ENCODE measurements at places on chromosomes 5 and 9. TPM values are rescaled to one million over a fixed set of nuclear protein-coding genes. Genes with fewer than 3 reads are reported as not detected.
A peak's percentile ranks its signal among the peaks of the same experiment; 100 is the strongest.

- no peaks in the 10 kb centered on the region for H3K27me3 ChIP-seq
- H3K36me3 ChIP-seq: peaks cover 15% of the 10 kb centered on the region
- DNase-seq: peak; percentile 20
- H3K4me3 ChIP-seq: no peak overlapping the region
- no peaks in the 10 kb centered on the region for H3K4me1 ChIP-seq
These were observed 16.3 kb downstream of the CLTA start for GRCh38 chr9:36207016-36207415.

DNA sequence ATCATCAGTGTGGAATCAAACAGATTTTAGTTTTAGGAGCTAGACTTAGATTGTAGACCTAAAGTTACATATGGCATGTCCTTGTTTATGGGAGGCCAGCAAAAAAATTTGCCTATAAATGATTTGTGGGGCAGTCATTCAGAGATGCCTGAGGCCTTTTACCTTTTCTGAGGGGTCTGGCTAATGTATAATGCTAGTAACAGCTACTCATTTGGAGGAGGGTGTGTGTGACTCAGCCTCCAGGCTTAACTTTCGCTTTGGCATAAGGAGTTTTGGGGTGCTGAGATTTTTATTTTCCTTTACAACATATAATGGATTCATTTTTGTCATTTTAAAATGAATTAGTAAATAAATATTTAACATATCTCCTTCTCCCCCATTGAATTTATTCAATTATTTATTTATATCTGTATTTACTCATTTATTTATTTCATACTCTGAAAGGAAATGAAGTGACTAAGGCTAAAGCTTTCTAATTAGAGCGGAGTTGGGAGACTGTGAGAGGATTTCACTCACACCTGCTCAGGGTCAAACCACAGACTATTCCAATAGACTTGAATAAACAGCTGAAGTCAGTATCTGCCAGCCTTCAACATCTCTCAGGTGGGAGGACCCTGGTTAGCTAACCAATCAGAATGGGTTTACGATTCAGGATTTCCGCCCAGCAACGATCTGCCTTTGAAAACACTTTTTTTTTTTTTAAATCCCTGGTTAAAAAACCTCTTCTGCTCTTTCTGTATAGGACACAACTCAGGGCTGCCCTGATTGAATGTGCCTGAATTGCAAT is 487.5 kb upstream of the SGCD start:
- H3K36me3 ChIP-seq: no peaks in the 10 kb centered on the region
- no peaks in the 10 kb centered on the region for H3K4me1 ChIP-seq
- no peaks in the 10 kb centered on the region for H3K27me3 ChIP-seq
- H3K27ac ChIP-seq: no peak overlapping the region
- no peak for DNase-seq

GRCh38 chr5:77635067-77635916 is 3.2 kb downstream of the OTP start:
- no peaks in the 10 kb centered on the region for H3K36me3 ChIP-seq
- no peak for DNase-seq
- H3K4me3 ChIP-seq: no peak overlapping the region
- H3K4me1 ChIP-seq: no peaks in the 10 kb centered on the region

DNA sequence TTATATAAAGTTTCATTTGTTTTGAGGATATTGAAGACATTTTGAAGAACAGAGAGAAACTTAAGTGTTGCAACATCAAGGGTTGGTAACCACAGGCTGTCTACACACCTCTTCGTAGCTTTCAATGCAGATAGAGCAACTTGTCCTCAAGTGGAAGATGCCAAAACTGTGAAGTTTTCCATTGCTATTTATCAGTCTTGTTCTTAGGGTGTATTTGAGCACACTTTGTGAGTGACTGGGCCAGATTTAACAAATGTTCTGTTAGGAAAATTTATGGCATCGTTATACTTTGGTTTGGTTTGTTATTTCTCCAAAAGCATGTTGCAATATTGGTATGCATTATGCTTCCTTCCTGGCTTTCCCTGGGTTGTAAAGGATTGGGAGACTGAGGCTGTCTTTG is 31.6 kb downstream of the NNT start:
- no peak for DNase-seq
- H3K27ac ChIP-seq: no peak overlapping the region
- H3K36me3 ChIP-seq: no peaks in the 10 kb centered on the region
- no peak overlapping the region for H3K4me3 ChIP-seq

GRCh38 chr9:69898714-69899209 is 78.1 kb downstream of the CFAP95 start:
- H3K4me1 ChIP-seq: no peaks in the 10 kb centered on the region
- H3K27me3 ChIP-seq: no peaks in the 10 kb centered on the region
- no peak overlapping the region for H3K27ac ChIP-seq
- DNase-seq: no peak
- H3K4me3 ChIP-seq: no peak overlapping the region
- H3K36me3 ChIP-seq: no peaks in the 10 kb centered on the region

GRCh38 chr9:112041536-112042243 is 133.4 kb downstream of the SUSD1 start:
- H3K4me3 ChIP-seq: no peak overlapping the region
- H3K27ac ChIP-seq: no peak overlapping the region
- no peaks in the 10 kb centered on the region for H3K36me3 ChIP-seq

GRCh38 chr5:55154873-55155272 is 5.1 kb upstream of the GPX8 start:
- no peak for DNase-seq
- H3K4me1 ChIP-seq: no peaks in the 10 kb centered on the region
- no peak overlapping the region for H3K4me3 ChIP-seq
- no peak overlapping the region for H3K27ac ChIP-seq
- H3K27me3 ChIP-seq: no peaks in the 10 kb centered on the region

DNA sequence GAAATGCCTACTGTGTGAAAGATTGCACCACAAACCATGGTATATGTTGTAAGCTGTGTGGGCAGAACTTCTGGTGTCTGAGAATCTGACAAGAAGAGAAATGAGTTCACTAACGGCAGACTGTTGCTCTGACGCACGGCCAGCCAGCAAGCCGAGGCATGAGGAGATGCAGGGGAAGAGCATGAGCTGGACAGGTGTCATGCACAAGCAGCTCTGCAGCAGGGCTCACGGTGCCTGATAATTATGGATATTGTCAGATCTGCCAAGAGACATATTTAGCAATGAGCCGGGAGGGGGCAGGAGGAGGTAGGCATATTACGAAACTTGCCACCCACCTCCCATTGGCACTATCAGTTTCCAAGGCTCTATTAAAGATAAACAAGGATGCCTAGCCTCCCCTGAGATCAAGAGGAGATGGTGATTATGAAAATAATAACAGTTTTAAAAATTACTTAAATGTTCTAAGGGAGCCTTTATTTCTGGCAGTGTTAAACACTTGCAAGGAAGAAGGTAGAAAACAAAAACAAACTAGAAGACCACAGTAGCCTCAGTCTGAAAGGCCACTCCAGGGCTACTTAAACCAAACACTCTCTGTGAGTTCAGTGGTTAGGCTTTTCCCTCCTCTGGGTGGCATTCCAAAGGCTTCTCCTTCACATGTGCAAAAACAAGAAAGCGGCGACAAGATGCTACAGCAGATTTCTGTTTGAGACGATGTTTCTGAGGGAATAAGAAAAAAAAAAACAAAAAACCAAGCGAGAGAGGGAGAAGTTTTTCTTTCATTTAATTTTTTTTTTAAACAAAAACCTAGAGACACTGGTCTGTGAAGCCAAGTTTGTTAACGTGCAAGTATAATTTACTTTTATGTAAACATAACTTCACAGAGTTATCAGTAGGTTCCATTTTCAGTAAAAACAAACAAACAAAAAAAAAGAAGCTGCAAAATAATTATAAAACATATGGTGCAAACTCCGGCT is 339.5 kb downstream of the BNC2 start:
- DNase-seq: peak; percentile 88
- H3K27me3 ChIP-seq: no peaks in the 10 kb centered on the region
- H3K4me3 ChIP-seq: no peak overlapping the region

DNA sequence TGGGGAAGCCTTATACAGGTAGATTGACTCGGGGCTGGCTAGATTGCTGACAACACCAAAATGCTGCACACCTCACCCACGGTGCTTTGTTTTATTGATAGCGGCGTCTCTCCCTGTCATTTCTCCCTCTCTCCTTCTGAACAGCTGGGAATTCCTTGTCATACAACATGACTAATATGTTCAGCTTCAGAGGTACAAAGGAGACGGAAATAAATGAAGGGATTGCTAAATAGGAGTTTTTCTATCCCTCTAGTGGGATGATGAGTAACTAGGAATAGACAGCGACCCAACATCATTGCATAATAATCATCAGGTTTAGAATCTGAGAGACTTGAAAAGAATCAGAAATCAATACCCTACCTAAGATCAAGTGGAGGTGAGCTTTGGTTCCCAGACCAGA is 337.7 kb upstream of the PANK3 start:
- no peak for DNase-seq
- no peaks in the 10 kb centered on the region for H3K27me3 ChIP-seq
- no peak overlapping the region for H3K4me3 ChIP-seq
- peak overlapping the region; percentile 38 for H3K27ac ChIP-seq

GRCh38 chr5:16131878-16132277 is 47.7 kb downstream of the MARCHF11 start:
- H3K36me3 ChIP-seq: no peaks in the 10 kb centered on the region
- H3K27ac ChIP-seq: no peak overlapping the region
- DNase-seq: no peak
- H3K4me3 ChIP-seq: no peak overlapping the region

- H3K27ac ChIP-seq: peak overlapping the region; percentile 74
- peak; percentile 80 for DNase-seq
- no peaks in the 10 kb centered on the region for H3K4me1 ChIP-seq
- H3K27me3 ChIP-seq: no peaks in the 10 kb centered on the region
These were observed 13.9 kb downstream of the PRRC2B start for GRCh38 chr9:131407717-131408195.

DNA sequence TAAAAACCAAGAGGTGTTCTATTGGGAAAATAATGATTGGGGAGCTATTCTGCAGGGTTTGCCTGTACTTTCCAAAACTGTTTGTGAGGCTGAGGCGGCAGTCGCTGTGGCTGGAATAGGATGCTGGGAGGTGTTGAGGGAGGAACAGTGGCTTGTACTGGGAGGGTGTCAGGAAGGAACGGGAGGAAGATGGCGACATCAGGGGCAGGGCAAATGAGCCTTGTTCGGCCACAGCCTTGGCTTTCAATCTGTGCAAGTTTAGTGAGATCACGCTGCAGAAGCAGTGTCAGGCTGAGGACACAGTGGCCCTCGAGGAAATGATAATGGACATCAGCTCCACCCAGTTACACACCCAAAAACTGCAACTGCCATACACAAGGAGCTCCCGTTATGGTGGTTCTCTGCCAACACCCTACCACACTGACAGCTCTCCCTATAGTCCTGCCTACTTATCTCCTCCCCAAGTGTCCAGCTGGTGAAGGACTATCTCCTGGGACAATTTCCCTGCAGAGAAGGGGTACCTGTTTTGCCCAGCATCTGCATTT is 27.3 kb downstream of the KIF2A start:
- H3K36me3 ChIP-seq: no peaks in the 10 kb centered on the region
- no peak overlapping the region for H3K27ac ChIP-seq
- no peaks in the 10 kb centered on the region for H3K4me1 ChIP-seq
- H3K27me3 ChIP-seq: no peaks in the 10 kb centered on the region

DNA sequence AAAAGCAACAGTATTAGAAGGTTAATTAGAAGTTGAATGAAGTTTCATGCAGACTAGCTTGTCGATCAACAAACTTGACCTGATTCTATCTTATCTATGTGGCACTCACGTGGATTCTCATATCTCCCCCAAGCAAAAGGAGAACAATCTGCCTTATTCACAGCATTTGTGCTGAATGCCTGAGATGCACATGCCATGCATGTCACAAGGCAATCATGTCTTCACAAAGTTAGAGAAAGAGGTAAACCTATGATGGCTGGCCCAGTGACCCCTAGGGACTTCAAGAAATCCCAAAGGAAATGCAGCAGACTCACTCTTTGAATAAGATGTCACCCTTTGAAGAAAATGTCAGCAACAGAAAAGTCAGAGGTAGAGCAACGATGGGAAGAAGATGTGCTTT is 17.6 kb upstream of the SHOC1 start:
- H3K27ac ChIP-seq: no peak overlapping the region
- H3K27me3 ChIP-seq: no peaks in the 10 kb centered on the region
- H3K4me1 ChIP-seq: no peaks in the 10 kb centered on the region
- H3K36me3 ChIP-seq: no peaks in the 10 kb centered on the region

DNA sequence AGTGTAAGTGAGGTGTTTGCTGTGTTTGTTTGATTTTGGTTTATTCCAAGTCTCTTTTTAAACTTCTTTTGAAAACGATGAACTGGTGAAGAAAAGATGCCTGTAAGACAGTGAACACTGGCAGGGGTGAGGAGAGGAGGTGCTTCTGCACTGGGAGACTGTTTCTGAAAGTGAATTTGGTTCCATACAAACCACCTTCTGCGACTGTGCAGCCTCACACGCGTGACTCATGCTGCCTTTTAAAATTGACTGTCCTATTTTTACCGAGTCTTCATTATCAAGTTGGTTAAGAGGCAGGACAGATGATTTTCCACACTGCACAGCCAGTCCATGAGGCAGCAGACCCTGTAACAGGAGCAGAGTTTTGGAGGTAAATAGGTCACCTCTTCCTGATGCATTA is 340.6 kb downstream of the MTRR start:
- H3K36me3 ChIP-seq: no peaks in the 10 kb centered on the region
- no peak for DNase-seq
- no peak overlapping the region for H3K4me3 ChIP-seq
- H3K4me1 ChIP-seq: no peaks in the 10 kb centered on the region
- no peaks in the 10 kb centered on the region for H3K27me3 ChIP-seq
- H3K27ac ChIP-seq: no peak overlapping the region

DNA sequence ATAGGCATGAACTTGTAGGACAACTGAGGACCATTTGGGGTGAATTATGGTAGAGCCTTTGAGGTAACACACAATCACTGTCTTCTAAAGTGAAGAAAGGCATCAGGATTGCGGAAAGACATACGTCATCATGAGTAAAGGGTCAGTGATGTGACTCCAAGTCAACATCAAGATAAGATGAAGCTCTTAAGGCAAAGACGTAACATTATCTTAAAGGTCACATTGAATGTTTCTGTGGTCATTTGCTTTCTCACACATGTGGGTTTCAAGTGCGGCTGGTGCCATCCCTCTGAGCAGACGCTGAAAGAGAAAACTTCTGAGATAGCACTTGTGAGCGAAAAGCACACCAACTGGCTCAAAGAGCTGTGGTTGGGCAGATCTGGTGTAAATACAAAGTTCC is 63.3 kb upstream of the GRAMD2B start:
- DNase-seq: no peak
- no peaks in the 10 kb centered on the region for H3K36me3 ChIP-seq
- H3K4me3 ChIP-seq: no peak overlapping the region
- H3K27me3 ChIP-seq: no peaks in the 10 kb centered on the region

GRCh38 chr5:177611446-177612214 is 11.7 kb downstream of the B4GALT7 start:
- no peaks in the 10 kb centered on the region for H3K27me3 ChIP-seq
- H3K27ac ChIP-seq: no peak overlapping the region
- H3K36me3 ChIP-seq: no peaks in the 10 kb centered on the region
- no peak overlapping the region for H3K4me3 ChIP-seq
- H3K4me1 ChIP-seq: peaks cover 12% of the 10 kb centered on the region

The CCNJL gene
- 0.95 TPM for total RNA-seq

The ADAMTS16 gene
- total RNA-seq: not detected

The TUSC1 gene
- 25.5 TPM for total RNA-seq

The SURF1 gene
- total RNA-seq: 54.0 TPM

The LECT2 gene
- total RNA-seq: not detected

The GPRIN1 gene
- total RNA-seq: 1.1 TPM

The OR1J1 gene
- total RNA-seq: not detected

The PTGR1 gene
- total RNA-seq: 19.7 TPM

Data from sigmoid colon (tissue), 7 donors.